CD4-positive, alpha-beta T cell treated with Interleukin-15 for 4 hours (primary cell): ENCODE measurements at places on chromosomes 1 and 21.

DNA sequence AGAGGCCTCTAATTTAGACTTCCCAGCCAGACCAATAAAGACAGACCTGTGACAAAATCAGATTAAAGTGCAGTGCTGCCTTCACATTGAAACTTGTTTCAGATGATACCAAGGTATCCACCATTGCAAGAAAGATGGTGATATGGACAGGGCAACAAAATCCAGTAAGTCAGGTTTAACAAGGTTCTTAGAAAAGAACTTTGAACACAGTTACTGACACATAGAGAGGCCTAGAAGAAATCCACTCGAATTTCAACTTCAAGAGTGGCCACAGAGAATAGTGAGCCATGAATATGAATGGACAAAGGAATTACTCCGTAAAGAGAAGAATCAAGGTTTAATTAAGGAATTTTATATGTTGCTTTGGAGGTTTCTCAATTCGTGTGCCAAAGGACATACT, 230.4 kb downstream of the KCNT2 start:
- no peak for DNase-seq

GRCh38 chr1:93124556-93125355, 45.7 kb downstream of the MTF2 start:
- no peak for DNase-seq

DNA sequence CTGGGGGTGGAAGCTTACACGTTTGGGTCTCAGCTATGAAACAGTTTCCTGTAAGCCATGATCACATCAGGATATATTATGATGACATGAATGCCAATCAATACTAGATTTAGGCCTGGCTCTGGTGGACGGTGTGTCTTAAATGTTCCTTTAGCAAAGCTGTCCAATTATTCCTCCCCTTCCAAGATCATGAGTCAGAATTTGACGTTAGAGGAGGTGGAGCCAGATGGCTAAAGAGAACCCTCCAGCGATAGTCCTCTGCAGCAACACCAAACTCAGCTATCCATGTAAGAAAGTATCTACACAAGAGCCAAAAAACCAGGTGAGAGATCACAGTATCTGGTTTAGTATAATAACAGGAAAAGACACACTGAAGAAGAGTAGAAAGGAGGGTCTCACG, 47.8 kb downstream of the PACC1 start:
- no peak for DNase-seq

DNA sequence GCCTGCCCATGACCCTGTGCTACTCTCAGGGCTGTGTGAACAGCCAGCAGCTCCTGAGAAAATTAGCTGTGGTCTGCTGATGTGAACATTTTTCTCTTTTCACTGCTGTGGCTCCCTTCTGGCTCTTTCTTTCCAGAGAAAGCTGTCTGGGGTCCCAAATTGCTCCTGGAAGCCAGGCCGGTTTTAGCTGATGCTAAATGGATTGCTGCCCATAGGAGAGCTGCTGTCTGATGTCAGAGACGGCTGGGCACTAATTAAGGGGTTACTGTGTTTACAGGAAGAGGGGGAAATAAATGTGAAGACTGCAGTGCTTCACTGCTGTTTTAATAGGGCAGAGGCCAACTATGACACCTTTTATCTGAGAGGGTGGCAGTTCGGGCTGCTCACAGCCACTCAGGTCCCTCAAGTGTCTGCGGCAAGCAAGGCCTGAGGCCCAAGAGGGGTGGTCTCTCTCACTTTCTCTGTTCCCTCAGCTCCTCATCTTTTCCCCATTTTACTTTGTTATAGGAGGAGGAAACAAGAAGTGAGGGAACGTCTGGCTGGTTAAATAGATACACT, 106.0 kb upstream of the GNG12 start:
- DNase-seq, result no peak

GRCh38 chr1:94248956-94249688, 11.7 kb upstream of the ARHGAP29 start:
- DNase-seq, result no peak
